Stimulated activated CD4-positive, alpha-beta T cell treated with anti-CD3 and anti-CD28 coated beads, Interleukin-4, amount 100 ng/mL, for 48 hours (primary cell): ENCODE measurements at places on chromosomes 1 and 21.

DNA sequence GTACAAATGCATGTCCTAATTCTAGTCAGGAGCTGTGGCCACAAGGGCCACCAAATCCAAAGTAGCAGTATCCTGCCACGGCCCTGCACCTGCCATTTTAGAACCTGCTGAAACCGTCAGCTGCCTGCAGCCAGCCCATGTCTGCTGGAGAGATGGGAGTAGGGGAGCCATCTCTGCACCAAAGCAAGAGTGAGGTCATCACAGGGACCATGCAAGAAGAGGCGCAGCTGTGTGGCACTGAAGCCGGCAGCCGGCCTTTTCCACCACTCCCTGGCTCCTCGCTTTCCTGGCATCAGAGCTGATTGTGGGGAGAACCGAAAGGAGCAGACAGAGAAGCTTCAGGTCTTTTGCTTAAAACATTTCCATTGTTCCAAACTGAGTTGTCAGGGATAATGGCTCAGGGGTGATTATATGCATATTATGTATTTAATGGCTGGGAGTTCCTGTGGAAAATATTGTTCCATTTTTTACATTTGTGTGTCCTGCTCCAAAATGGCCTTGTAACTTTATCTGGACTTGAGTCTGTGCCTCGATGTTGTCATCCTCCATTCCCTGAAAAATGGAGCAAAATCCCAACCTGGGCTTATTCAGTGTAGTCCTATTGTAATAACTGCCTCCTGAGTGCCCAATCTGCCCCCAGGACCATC lies 18.7 kb upstream of the NBL1 start:
- DNase-seq: no peak

GRCh38 chr1:21294266-21294989 lies 4.2 kb upstream of the ECE1 start:
- DNase-seq: peak; percentile 80

- no peak for DNase-seq
These were observed 23.0 kb downstream of the RUNX1 start for GRCh38 chr21:35026153-35026500.

- DNase-seq: no peak
These were observed 177.2 kb downstream of the SMYD3 start for GRCh38 chr1:246329900-246330299.

DNA sequence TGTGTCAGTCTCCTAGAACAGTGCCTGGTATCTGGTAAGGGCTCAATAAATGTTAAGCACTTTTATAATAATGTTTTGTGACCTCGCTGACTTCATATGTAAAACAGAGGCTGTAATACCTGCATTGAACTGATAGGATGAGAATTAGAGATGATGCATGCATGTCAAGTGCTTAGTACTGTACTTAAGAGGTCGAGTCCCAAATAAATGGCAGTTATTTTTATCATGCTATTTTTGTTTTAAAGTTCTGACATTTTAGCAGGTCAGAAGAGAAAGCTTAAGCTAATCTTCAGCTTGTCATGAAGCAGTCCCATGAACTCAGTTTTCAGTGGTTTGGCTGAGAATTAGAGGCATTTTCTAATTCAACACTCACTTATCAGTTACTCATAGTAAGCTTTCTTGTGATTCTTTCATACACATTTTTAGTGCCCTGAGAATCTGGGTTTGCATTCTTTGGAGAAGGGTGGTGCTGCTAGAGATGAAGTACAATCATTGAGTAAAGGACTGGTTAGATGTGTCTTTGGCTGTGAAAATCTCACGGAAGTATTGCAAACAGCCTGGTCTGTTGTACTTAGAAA lies 75.7 kb upstream of the RAVER2 start:
- no peak for DNase-seq

DNA sequence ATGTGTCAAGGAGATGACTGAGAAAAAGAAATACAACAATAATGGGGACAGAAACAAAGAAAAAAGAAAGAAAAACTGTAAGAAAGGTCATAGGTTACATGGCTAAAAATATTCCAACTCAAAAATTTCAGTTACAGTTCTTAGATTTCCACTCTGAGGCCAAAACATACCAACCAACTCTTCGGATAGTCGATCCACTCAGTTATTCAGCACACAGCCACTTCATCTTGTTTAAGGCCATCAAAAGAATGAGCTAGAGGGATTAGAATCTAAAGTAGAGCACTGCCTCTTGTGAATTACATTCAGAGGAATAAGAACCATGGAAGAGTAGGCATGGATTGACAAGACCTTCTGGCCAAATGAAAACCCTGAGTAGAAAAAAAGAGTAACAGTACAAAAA lies 277.0 kb downstream of the MRPL39 start:
- DNase-seq: no peak

DNA sequence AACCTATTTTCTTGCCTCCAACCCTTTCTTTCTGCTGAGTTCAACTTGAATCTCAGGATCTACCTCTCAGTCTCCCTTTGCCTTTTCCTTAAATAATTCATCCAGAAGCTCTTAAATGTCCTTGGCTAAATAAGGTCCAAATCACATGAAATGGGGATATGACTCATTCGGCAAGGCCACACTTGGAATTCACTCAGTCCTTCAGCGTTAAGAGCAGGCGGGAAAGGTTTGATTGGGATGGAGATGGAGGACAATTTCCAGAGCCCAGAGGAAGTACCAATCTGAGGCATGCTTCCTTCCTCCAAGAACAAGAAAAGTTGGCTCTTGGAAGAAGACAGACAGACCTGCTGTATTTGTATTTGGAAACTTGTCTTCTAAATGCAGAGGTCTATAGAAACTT lies 128.5 kb downstream of the PROX1 start:
- no peak for DNase-seq

DNA sequence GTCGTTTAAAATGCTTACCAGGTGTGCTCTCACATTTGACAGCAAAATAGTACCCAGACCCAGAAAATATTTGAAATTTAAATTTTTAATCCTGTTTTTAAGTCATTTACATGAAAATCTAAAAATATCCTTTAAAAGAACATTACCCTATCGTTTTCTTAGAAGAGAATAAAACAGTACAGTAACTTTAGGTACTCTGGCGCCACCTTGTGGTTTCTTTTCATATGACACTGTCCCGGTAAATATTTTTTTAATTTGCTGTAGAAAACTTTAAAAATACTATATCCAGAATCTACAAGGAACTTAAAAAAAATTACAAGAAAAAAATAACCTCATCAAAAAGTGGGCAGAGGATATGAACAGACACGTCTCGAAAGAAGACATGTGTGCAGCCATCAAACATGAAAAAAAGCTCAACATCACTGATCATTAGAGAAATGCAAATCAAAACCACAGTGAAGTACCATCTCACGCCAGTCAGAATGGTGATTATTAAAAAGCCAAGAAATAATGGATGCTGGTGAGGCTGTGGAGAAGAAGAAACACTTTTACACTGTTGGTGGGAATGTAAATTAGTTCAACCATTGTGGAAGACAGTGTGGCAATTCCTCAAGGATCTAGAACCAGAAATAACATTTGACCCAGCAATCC lies 129.2 kb downstream of the RGS21 start:
- DNase-seq: peak; percentile 36

DNA sequence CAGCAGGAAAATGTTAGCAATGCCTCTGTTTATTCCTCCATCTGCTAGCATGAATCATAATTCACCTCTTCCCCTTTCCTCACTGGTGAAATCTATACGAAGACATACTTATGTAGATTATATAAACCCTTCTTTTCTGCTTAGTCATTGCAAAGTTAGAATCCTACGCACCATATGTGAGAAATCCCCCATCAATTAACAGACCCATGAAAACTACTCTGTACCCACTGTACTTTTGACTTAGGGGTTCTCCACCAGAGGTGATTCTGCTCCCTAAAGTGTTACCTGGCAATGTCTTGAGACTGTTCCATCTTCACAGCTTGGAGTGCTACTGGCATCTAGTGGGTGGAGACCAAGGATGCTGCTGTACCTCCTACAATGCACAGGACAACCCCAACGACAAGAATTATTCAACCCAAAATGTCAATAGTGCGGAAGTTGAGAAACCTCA lies 49.6 kb upstream of the KCTD3 start:
- DNase-seq: no peak

DNA sequence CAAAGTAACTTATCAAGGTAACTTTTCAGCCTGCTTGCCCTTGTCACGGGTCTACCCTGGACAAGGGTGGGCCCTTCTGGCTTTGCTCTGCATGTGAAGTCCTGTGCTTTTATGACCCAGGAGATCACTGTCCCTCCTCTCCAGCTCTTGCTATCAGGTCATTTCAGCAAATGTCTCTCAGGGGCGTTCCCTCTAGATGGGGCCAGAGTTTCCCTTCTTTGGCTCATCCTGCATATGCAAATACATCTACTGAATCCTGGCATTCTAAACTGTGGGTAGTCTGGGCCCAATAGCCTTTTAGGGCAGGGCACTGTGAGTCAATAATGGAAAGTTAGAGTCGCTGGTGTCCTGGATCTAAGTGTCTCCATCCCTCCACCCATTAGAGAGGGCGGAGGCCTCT lies 366.9 kb upstream of the USP24 start:
- no peak for DNase-seq

- DNase-seq: no peak
These were observed 15.3 kb upstream of the SRSF4 start for GRCh38 chr1:29196863-29197589.

GRCh38 chr1:240474133-240474614 lies 137.8 kb downstream of the GREM2 start:
- no peak for DNase-seq

- DNase-seq: no peak
These were observed 8.6 kb downstream of the GPR137B start for GRCh38 chr1:236150986-236151385.

GRCh38 chr1:9753121-9753531 lies 70.6 kb downstream of the CLSTN1 start:
- no peak for DNase-seq

DNA sequence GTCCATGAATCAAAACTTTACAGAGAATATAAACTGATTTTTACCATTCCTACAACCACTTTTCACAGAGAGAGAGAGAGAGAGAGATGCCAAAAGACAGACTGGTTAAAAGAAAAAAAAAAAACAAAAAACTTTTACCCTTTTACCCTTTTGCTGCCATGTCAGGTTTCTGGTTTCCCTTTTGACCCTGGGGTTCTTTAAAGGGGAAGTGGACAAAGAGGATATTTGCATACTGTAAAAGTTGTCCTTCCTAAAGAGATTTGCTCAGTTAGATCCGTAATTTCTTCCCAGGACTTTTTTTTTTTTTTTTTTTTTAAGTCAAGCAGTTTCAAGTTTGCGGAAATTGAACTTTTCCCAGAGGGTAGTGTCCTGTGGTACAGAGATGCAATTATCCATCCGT lies 287.8 kb upstream of the RGS18 start:
- no peak for DNase-seq

DNA sequence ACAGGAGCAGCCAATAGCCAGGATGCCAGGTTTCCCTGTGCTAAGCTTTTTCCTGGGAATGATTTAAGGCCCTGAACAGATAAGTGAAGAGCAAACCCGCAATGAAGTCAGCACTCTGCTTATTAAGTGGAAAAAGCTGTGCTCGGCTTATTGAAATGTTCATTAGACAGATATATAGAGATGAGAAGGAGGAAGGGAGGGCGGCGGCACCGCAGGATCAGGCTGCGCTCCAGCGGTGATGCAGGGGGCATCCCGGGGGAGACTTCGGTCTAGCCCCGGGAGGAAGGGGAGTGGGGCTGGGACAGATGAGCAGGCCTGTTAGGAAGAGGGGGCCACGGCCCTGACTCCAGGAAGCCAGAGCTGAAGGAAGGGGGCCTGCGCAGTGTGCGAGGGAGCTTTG lies 115.0 kb downstream of the TMEM53 start:
- DNase-seq: no peak

- DNase-seq: no peak
These were observed 73.3 kb upstream of the SLC44A3 start for GRCh38 chr1:94746635-94747525.

GRCh38 chr21:46108827-46109312 lies 11.0 kb downstream of the COL6A2 start:
- no peak for DNase-seq

DNA sequence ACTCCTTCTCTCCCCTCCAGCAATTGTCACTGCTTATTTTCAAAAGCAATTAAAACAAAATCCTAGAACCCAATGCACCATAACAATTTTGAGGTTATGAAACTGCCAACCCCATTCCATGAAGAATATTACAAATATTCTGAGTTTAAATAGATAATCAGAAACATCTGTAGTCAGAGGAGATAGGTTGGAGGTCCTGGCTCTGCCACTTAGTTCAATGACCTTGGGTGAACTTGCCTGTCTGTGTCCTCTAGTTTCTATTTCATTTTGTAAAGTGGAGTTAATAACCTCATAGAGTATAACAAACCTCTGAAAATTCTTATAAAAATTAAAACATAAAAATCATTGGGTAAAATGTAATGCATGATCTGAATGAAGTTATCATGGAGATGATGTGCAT lies 164.6 kb downstream of the KCTD3 start:
- DNase-seq: no peak

- no peak for DNase-seq
These were observed 35.9 kb downstream of the SMAP2 start for GRCh38 chr1:40409467-40409866.

DNA sequence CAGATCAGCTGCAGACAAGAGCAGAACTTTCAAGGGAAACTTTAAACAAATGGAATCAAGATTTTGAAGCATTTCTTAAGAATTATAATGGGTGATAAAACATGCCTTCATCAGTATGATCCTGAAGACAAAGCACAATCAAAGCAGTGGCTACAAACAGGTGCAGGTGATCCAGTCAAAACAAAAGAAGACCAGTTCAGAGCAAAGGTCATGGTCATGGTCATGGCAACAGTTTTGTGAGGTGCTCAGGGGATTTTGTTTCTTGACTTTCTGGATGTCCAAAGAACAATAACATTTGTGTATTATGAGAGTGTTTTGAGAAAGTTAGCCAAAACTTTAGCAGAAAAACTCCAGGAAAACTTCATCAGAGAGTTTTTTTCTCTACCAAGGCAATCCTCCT lies 681.7 kb upstream of the PTBP2 start:
- DNase-seq: no peak

- no peak for DNase-seq
These were observed 380 bp downstream of the COL18A1 start for GRCh38 chr21:45405271-45405818.
